CD4-positive, alpha-beta memory T cell (primary cell): ENCODE measurements at places on chromosomes 16 and 17. TPM values are rescaled to one million over a fixed set of nuclear protein-coding genes. Genes with fewer than 3 reads are reported as not detected.
A peak's percentile ranks its signal among the peaks of the same experiment; 100 is the strongest.

The GAST gene
- not detected for polyA plus RNA-seq

The SLC6A2 gene
- polyA plus RNA-seq = not detected

The SCPEP1 gene
- 31.3 TPM for polyA plus RNA-seq

DNA sequence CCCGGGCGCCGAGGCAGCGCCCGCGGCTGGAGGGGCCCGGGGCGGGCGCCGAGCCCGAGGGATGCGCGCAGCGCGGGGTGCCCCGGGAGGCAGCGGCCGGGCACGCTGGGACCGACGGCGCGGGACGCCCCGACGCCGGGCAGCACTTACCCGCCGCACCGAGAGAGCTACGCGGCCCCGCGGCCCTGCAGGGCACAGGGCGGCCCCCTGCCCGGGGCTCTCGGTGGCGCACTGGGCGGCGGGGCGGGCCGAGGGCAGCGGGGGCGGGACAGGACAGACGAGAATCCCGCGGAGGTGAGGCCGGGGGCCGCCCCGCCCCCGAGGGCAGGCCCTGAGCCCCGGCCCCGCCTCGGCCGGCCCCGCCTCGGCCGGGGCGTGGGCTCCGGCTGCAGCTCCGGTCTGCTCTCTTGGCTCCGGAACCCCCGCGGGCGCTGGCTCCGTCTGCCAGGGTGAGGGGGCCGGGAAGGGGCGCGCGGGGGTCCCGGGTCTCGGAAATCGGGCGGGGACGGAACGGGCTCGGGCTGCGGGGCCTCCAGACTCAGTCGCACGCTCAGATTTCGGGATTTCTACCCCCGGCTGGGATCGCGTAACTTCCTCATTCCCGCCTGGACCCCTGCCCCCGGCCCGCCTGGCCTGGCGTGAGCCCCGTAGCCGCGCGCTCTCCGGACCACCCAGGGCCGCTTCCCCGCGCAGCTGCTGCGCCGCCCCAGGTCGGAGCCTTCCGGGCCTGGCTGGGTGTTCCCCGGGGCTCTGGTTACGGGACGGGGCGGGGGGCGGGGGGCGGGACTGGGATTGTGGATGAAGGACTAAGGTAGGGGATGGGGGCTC lies at the start of gene PLD2:
PLD2 (plus strand) TSS at position 376 of the 828 bp plus-strand sequence. CDS start 621 bp downstream, outside the sequence.
- DNase-seq = peak; percentile 86

DNA sequence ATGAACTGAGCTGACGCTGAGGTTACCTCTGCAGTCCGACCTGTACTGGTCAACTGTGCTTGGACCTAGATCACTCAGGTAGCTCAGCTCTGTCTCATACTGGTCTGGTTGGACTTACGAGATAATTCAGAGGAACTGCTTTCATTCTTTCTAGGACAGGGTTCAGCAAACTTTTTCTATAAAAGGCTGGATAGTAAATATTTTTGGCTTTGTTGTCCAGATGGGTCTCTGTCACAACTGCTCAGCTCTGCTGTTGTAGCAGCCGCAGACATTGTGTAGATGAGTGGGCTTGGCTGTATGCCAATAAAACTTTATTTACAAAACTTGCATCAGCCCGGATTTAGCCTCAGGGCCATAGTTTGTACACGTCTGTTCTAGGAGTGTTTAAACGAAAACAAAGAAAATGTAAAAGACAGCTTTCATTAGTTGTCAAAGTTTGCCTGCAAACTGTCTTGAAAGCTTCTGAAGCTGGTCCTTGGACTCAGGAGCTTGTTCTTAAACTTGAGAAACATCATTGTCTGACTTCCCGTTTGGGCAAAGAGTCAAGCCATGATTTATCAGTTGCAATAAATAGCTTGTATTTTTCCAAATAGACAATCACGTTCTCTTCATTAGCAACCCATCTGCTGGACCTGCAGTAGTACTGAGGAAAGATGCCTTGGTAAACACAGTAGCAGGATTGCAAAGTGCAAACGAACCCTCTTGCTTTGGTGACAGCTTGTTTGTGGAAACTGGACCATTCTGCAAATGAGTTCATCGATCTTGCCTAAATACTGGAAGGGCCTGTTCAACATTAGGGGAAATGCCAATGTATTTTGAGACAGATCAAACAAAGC lies 253.4 kb downstream of the SNX29 start:
- no peak for DNase-seq

GRCh38 chr17:42305543-42306384 lies 17.5 kb downstream of the STAT5A start:
- DNase-seq = no peak

- no peak for DNase-seq
Observed at GRCh38 chr17:79670537-79671084, 59.8 kb upstream of the RBFOX3 start.

DNA sequence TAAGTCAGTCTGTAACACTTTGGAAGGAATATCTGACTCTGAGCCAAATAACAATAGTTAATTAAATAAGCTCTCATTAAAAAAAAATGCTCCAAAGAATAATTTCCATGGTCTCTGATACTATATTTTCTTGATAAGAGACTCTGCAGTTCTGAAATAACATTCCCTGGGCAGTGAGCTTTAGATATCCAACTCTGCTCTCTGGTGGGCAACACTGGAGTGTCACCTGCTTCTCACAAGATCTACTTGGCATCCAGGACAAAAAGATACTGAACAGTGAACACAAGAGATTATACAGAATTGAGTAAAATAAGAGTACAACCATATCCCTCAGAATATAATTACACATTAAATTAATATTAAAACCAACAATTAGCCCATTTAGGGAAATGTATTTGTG lies 13.7 kb downstream of the BLMH start:
- DNase-seq = no peak

DNA sequence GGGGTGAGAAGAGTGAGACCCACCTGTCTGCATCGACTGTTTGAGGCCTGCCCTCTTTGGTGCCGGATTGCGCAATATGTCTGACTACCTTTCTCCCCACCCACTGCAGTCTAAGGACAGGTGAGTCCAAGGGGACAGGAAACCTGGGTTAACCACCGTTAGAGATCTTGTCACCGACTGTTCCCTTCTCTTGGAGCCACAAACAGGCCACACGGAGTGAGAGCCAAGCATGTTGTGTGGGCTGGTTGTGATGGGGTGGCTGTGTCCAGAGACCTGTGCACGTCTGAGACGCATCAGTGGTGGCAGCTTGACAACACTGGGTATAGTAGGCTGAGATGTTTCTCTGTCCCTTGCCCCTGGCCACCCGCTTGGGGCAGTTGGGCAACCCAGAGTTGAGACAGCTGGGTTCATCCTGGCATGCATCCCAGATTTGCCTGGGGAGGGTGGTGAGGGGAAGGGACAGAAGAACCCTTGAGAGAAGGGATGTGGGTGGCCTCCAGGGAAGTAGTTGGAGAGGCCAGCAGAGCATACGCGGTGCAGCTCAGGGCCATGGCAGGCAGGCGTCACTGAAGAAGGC lies 21.4 kb downstream of the MPRIP start:
- peak; percentile 3 for DNase-seq

- DNase-seq = no peak
Observed at GRCh38 chr16:56787167-56787566, 57.2 kb downstream of the NUP93 start.

GRCh38 chr16:81523387-81524115 lies 78.9 kb downstream of the CMIP start:
- no peak for DNase-seq

GRCh38 chr17:41773190-41773588 lies 13.3 kb downstream of the JUP start:
- no peak for DNase-seq

DNA sequence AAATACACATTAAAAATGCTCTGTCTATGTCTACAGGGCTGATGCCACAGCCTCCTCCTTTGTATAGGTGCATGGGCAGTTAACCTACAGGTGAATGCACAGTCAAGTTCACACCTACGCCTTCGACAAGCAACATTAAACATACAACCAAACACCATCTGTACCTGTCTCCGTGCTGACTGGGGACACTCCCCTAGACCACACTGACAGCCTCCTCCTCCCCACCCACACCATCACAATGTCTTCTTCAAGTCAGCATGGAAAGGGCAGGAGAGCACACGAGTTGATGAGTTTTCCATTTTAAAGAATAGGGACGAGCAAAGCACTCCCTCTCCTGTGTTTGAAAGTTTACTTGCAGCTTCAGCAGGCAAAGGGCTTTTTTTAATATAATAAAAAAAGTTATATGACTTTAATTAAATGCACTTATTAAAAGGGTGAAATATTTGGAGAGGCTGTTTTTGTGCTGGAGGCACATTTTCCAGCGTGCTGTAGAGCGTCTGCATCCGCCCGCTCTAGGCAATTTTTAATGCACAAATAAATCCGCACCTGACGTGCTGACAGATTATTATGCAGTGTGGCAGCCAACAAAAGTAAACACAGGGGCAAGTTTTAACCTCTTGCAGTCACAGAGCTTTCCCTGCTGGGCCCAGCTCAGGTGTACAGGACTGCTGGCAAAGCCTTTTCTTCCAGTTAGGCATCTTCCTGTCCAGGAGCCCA lies 367.9 kb downstream of the SOX9 start:
- DNase-seq = no peak

GRCh38 chr17:63150994-63151464 lies 185.0 kb downstream of the TANC2 start:
- DNase-seq = no peak

DNA sequence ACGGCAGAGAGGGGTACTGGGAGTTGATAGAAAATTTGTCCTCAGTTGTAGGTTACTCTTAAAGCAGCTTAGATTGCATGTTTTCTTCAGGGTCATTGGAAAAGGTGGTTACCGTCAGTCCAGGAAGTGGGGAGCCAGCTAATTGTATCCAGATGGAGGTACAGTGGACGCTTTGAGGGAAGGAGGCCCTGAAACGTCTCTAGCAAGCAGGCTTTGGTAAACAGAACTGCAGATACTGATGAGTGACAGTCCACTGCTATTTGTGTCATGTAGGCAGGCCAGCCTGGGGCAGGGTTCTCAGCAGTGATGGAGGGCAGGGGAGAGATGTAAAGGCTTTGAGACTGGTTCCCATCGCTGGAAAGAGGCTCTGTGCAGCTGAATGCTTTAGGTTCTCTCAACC lies 30.2 kb upstream of the ST6GALNAC1 start:
- no peak for DNase-seq

GRCh38 chr17:17502741-17503565 lies 6.8 kb upstream of the RASD1 start:
- DNase-seq = no peak
